ENCODE measurements at places on chromosomes 12 and 14.

DNA sequence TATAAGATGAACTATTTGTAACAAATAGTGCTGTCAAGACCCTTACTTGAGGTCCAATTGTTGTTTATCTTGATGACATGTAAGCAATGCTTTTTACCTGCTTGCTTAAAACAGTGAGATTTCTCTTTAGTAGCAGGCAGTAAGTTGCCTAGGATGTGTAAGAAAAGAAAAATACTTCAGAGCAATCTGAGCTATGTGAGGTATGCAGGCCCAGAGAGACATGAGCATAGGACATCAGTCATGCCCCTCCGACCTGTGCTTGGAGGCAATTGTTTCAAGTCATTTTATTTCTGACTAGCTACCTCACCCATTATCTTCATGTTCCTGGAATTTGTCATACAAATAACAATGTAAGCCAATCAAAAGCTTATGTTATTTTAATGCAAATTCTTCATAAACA, 930.6 kb upstream of the FBXO33 start:
- peak; percentile 4 for DNase-seq

DNA sequence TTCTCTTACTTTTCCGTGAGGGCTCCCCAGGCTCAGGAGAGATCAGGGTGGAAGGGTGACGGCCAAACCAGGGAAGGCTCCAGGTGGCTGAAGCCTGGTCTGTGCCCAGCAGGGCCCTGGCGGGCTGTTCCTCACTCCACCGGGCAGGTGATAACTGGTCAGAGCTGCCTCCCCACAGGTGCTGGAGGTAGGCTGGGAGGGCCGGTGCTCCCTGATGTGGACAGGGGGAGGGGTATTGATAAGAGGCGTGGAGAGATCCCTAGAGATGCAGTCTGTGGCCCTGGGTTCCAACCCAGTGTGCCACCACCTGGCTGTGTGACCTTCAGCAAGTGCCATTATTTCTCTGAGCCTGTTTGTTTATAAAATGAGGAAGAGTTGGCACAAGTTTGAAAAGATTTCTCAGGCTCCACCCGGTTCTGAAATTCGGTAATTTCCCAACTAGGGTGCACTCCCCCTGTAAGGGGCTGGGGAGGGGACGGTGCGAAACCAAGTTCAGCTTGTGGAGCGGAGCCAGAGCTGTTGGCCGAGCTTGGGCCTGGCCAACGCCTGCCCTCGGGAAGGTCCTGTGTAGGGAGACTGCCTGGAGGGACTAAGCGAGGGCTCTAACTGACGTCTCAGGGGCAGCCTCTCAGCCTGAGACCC, 1.0 kb upstream of the NR4A1 start:
- DNase-seq: no peak

GRCh38 chr14:24127673-24128072, 2.8 kb upstream of the FITM1 start:
- no peak for DNase-seq

- peak; percentile 76 for DNase-seq
Observed at GRCh38 chr12:48489012-48489411, 6.7 kb downstream of the C12orf54 start.

DNA sequence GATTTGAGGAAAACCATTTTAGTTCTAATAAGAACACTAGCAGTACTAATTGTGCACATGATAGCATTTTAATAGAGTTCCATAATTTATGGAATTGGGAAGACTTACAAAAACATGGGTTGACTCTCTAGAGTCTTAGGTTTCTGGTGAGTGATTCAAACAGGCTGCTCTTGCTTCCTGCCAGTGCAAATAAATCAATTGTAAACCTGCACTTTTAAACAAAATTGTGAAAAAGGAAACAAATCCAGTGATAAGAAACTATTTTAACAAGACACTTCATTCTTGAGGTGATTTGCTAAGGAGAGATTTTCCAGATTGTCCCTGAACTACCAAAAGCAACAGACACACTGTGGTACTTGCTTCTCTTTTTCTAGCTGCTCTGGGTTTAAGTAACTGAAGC, 112.2 kb downstream of the CACNA1C start:
- no peak for DNase-seq

DNA sequence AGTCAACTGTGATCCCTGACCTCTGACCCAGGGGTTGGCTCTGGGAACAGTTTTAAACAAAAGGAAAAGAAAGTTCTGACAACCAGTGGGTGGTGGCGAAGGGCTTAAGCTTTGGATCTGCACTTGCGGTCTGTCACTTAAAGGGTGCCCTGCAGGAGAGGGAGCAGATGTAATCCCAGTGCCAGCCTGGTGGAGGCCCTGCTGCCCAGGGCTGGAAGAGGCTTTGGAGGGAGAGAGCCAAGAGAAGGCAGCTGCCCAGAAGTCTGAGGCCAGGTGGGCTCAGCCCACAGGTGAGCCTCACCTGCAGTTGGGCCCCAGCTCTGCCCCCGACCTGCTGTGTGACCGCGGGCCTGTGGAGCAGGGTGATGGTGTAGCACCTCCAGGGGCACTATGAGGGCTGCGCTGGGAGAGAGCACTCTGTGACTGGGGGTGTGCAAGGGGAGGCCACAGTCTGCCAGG, 19.1 kb downstream of the SH2B3 start:
- no peak for DNase-seq

- DNase-seq: peak; percentile 32
Observed at GRCh38 chr14:65422088-65422834, 9.7 kb downstream of the FUT8 start.

DNA sequence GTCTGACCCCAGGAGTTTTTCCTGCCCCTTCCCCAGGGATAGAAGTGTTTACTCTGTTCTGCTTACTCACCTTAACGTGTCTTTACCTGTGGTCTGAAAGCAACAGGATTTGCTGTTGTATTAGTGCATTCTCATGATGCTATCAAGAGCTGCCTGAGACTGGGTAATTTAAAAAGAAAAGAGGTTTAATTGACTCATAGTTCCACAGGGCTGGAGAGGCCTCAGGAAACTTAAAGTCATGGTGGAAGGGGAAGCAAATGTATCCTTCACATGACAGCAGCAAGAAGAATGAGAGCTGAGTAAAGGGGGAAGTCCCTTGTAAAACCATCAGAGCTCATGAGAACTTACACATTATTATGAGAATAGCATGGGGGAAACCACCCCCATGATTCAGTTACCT, 240.4 kb downstream of the SNAPC1 start:
- peak; percentile 75 for DNase-seq

DNA sequence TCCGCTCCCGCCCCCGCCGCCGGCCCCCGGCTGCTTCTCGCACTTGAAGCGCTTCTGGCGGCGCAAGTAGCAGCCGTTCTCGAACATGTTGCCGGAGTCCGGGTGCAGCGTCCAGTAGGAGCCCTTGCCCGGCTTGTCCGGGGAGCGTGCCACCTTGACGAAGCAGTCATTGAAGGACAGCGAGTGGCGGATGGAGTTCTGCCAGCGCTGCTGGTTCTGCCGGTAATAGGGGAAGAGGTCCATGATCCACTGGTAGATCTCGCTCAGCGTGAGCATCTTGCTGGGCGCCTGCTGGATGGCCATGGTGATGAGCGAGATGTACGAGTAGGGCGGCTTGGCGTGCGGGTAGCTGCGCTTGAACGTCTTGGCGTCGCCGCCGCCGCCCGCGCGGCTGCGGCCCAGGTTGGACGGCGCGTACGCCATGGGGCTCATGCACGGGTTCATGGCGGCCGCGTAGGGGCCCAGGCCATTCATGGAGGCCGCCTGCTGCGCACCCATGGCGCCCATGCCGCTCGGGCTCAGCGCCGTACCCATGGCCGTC, 3.0 kb downstream of the FOXA1 start:
- no peak for DNase-seq

- DNase-seq: no peak
Observed at GRCh38 chr12:133057446-133057845, 20.1 kb downstream of the ZNF84 start.

All from fibroblast of skin of back (primary cell).